Stimulated activated CD8-positive, alpha-beta memory T cell treated with anti-CD3 and anti-CD28 coated beads, Interleukin-7, amount 100 ng/mL, for 1 hour (primary cell): ENCODE measurements at places on chromosomes 16 and 17.

DNA sequence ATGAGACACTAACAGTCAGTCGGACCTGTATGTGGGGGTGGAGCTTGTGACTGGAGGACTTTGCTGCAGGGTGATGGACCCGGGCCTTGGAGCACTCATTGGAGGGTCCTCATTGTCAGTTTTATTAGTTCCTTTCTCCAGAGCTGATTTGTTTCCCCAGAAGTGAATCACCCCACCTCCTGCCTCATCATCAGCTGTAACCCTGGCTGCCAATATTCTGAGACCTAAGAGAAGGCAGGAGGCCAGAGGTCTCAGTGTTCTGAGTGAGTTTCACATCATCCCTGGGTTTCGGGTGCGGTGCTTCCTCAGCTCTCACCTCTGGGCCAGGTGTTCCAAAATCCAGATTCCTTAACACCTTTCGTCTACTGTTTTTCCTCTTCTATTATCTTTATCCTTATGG lies 49.9 kb upstream of the KIFC3 start:
- no peak for DNase-seq

DNA sequence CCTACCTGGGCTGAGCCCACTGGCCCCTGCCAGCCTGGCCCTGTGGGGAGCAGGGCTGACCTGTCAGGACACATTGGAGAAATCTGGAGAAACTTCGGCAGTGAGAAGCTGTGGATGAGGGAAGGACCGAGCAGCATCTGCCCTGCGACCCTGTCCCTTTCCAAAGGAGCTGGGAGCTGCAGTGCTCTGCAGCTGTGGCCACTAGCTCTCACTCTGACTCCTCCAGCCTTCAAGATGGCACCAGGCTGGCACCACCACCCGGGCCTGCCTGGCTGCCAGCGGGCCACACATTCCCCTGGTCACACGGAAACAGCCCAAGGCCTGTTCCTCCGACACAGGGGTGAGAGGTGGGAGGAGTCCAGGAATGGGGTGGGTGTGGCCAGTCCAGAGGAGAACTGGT lies 30.1 kb downstream of the CD300LG start:
- no peak for DNase-seq

DNA sequence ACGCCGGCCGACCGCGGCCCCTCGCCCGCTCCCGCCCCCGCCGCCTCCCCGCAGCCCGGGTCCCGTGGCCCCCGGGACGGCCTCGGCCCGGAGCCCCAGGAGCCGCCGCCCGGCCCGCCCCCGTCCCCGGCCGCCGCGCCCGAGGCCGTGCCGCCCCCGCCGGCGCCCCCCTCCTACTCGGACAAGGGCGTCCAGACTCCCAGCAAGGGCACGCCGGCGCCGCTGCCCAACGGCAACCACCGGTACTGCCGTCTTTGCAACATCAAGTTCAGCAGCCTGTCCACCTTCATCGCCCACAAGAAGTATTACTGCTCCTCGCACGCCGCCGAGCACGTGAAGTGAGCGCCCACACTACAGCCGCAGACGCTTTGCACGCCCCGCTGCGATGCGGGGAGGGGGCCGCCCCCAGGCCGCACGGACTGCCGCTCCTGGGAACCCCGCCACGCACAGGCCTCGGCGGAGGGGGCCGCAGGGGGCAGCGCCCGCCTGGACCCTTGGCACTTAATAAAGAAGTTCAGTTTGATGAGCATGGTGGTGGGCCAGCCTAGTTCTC lies 35.5 kb upstream of the ZC3H18 start:
- DNase-seq: no peak

- no peak for DNase-seq
Measured at GRCh38 chr17:82835122-82835521, 4.7 kb downstream of the ZNF750 start.

GRCh38 chr17:18185832-18186626 lies 2.4 kb downstream of the ALKBH5 start:
- no peak for DNase-seq

DNA sequence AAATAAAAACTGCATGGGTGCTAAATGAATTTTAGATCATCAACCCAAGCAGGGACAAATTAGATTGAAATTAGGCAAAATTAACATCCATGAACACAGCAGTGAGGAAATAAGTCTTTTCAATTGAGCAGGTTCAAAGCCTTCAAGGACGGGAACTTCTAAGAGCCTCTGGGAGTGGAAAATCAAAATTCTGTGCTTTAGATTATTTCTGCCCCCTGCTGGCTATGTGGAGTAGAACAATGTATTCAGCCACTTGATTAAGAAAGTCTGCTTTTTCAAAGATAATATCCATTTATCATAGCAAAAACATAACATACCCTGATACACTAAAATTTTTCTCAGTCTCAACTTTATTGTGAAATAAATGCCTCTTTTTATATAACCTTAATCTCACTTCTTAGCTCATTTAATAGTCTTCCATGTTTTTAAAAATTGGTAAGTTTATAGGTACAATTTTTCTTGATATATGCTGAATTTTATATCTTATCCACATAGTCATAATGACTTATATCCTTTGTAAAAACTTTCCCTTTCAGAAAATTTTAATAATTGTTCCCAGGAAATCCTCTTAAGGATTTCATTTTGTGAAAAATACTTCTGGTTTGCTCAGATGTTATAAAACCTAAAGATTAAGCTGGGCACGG lies 28.1 kb upstream of the NOL11 start:
- DNase-seq: no peak

- DNase-seq: no peak
Measured at GRCh38 chr16:15601212-15601879, 41.6 kb downstream of the MARF1 start.

DNA sequence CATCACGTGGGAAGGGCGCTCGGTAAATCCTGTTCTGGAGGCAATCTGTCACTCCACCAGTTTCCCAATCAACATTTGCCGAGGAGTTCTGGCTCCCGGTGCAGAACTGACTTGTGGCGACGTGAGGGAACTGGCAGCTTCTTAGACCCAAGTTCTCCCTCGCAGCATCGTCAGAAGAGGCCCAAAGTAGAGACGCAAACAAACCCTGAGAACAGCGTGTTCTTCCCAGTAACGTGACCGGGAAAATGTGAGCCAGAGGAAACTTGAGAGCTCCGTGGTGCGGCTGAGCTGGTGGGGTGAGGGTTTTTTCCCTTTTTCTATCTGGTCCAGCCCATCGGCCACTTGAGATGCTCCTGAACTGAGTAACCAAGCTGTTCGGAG lies 158.9 kb upstream of the CACNG5 start:
- no peak for DNase-seq

GRCh38 chr16:86640265-86640843 lies 62.0 kb downstream of the FOXL1 start:
- no peak for DNase-seq

DNA sequence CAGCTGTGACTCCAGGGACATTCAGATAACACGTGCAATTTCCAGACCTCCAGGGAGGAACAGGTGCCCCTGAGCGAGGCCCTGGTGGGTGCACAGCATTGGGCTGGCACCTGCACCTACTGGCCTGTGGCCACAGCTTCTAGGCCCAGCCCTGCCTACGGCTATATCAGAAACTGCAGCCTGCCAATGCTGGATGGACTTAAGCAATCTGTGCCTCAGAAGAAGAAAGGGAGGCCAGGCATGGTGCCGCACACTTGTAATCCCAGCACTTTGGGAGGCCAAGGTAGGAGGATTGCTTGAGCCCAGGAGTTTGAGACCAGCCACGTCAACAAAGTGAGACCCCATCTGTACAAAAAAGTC lies 12.4 kb downstream of the PITPNM3 start:
- DNase-seq: no peak

- no peak for DNase-seq
Measured at GRCh38 chr17:17757391-17757791, 76.1 kb downstream of the RAI1 start.

DNA sequence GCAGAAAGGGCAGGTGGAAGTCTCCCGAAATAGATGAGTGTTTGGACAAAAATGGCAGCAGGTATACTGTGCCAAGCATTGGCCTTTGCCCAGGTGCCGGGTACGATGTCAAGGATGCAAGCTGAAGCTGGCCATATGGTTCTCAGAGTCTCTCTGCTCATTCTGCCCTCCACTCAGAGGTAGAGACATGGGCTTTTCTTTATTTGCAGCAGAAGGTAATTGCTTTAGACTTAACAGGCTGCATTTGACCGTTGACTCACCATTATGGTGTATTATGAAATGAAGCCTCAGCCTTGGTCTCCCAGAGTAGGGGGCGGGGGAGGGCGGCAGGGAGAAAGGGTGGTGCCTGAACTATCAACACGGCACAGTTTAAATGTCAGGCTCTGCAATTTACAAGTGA lies 969.1 kb upstream of the EEF2KMT start:
- DNase-seq: no peak

DNA sequence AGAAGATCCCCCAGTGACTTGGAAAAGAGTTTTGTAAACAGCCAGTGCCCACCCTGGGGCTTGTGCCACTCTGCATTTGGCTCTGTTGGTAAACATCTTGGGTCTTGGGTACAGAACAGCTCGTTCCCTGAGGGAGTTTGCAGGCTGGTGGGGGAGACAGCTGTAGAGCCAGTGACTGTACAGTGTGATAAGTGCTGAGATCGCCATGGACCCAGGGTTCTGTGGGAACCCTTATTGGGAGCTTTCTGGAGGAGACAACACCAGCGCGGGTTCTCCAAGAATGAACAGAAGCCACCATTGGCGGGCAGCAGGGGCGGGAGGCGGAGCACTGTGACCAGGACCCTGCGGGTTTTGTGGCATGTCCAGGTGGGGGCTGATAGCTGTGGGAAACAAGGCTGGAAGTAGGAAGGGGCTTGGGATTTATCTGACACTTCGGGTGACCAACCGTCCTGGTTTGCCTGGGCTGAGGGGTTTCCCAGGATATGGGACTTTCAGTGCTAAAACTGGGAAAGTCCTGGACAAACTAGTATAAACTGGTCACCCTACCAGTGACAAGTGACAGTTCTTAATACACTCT lies 2.9 kb downstream of the CLEC16A start:
- DNase-seq: no peak

GRCh38 chr16:64865069-64865696 lies 256.7 kb downstream of the CDH11 start:
- DNase-seq: no peak

GRCh38 chr17:75011401-75012095 lies 922 bp upstream of the MRPL58 start:
- DNase-seq: no peak

- no peak for DNase-seq
Measured at GRCh38 chr17:49545806-49546545, 29.7 kb upstream of the NXPH3 start.

DNA sequence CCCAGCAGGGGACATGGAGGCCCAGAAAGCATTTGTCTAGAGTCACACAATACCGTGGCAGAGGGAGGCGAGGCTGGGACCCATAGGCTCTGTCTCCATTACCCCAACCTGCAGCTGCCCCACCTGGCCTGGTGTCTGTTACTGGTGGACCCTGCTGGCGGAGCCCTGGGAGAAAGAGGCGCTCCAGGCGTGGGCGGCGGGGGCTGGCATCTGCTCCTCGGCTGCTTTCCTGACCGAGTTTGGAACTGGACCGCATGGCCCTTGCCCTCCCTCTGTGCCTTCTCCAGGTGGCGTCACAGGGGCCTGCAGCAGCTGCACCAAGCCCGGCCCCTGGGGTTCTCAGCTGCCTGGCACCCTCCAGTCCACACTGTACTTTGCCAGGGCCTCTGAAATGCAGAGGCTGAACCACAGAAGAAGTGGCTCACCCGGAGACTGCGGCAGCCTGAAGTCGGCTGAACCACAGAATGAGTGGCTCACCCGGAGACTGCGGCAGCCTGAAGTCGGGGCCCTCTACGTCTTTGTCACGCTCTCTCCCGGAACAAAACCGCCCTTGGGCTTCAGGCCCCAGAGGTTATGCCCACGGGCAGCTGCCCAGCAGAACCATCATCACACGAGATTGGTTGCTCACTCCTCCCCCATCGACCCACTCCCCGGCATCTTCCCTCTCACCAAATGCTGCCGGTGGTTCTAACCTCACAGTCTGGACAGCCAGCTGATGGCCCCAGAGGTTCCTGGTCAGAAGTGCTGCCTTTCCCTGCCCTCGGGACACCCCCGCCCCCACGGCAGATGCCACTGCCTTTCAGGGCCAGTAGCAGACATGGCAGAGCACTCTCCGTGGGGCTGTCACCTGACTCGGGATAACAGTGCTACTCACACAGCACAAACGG lies 20.2 kb downstream of the CBFA2T3 start:
- no peak for DNase-seq

GRCh38 chr17:81557276-81558114 lies 5.3 kb upstream of the FAAP100 start:
- DNase-seq: no peak

- DNase-seq: no peak
Measured at GRCh38 chr17:46736100-46736499, 82.4 kb downstream of the WNT3 start.
